Bronchial epithelial cell (primary cell): ENCODE measurements at places on chromosomes 7 and 10. TPM values are rescaled to one million over a fixed set of nuclear protein-coding genes. Genes with fewer than 3 reads are reported as not detected.

The NEUROD6 gene
- not detected in 2 replicates for total RNA-seq

The NACAD gene
- total RNA-seq = under 0.01 and 0.13 TPM in 2 replicates

The CCDC136 gene
- 0.26 and 0.64 TPM in 2 replicates for total RNA-seq

The FZD1 gene
- 2.4 and 4.1 TPM in 2 replicates for total RNA-seq

The SPDYE11 gene
- total RNA-seq = not detected in 2 replicates

The TRIP6 gene
- total RNA-seq = 33.0 and 70.3 TPM in 2 replicates

The CCDC186 gene
- 21.6 and 22.4 TPM in 2 replicates for total RNA-seq

The C10orf120 gene
- total RNA-seq = not detected in 2 replicates

The TMEM213 gene
- total RNA-seq = not detected in 2 replicates

The LAMB1 gene
- total RNA-seq = 70.0 and 75.8 TPM in 2 replicates

The GRID2IP gene
- total RNA-seq = 0.26 TPM in 2 replicates

The GTPBP4 gene
- 45.0 and 74.4 TPM in 2 replicates for total RNA-seq

The UCMA gene
- not detected in 2 replicates for total RNA-seq

The GFRA1 gene
- under 0.01 TPM in 2 replicates for total RNA-seq

The SNCG gene
- total RNA-seq = 22.3 and 25.5 TPM in 2 replicates

The ATG9B gene
- under 0.01 and 0.26 TPM in 2 replicates for total RNA-seq

The ACTR3C gene
- total RNA-seq = 4.2 and 6.4 TPM in 2 replicates

The SLC16A12 gene
- total RNA-seq = not detected in 2 replicates

The RNF32 gene
- 1.3 and 1.8 TPM in 2 replicates for total RNA-seq

The LRRD1 gene
- 0.13 TPM in 1 of 2 replicates, not detected in the other for total RNA-seq
